ENCODE measurements at places on chromosomes 1 and 21.
A peak's percentile ranks its signal among the peaks of the same experiment; 100 is the strongest.

DNA sequence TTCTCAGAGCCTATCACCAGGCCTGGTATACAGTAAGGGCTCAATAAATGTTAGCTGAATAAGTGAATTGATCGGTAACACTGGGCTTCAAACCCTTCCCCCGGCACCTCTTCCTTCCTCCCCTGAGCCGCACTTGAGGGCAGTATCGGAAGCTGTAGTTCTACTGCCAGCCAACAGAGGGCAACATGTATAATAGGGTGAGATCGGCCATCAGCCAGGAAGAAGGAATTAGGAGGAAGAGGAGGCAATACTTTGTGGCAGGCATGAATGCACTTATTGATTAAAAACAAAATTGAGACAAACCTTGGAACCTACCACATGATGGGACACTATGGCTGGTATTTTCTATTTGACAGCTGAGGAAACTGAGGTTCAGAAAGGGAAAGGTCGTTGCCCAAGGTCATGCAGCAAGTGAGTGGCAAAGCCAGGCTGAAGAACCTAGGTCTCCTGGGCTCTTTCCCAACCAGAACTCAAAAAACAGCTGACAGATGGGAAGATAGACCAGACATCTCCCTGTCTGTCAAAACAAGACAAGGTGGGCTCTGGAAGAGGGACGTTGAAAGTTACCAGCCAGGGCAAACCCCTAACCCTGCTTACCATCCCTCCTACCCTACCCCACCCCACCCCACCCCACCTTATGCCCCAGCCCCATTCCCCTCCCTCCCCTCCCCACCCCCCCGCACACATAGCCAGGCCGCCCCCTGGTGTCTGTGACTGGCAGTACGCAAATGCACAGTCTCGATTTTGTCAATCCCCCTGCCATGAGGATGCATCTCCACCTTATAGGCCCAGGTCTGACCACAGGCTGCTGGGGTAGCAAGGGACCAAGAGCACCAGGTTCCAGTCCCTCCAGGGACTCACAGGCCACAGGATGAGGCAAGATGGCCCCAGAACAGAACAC is 107.3 kb upstream of the RUNX3 start:
- peak; percentile 64 for DNase-seq

GRCh38 chr1:91872000-91872399 is 14.0 kb downstream of the TGFBR3 start:
- DNase-seq, result no peak

DNA sequence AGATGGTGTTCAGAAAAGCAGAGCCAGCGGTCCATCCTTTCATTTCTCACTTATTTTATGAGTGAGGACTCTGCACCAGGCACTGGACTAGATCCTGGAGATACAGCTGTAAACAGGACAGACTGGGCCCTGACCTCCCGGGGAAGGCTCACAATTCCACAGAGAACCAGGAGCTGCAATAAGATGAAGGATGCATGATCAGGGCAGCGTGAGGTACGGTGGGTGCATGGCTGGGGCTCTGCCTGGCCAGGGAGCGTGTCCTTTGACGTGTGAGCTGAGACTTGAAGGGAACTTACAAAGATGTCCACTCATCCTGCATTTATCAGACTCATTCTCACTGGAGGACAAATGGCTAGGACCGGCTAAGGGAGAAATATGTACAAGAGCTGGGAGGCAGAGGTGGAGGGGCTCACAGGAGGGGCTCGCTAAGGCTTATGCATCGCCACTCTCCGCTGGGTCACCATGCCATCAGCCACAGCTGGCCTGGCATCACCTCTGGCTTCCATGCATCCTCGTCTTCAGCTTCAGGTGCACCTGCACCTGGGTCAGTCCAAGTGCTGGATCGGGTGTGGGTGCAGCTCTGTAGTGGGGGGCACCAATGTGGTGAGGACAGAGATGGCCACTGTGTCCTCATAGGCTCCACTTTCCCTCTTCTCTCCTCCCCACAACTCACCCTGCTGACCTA is 213.9 kb downstream of the TOMM20 start:
- no peak for DNase-seq

- no peak for DNase-seq
These were observed 89.2 kb downstream of the GPR88 start for GRCh38 chr1:100627054-100627716.

- DNase-seq, result no peak
These were observed 35.1 kb upstream of the GUCA2B start for GRCh38 chr1:42118125-42118524.

DNA sequence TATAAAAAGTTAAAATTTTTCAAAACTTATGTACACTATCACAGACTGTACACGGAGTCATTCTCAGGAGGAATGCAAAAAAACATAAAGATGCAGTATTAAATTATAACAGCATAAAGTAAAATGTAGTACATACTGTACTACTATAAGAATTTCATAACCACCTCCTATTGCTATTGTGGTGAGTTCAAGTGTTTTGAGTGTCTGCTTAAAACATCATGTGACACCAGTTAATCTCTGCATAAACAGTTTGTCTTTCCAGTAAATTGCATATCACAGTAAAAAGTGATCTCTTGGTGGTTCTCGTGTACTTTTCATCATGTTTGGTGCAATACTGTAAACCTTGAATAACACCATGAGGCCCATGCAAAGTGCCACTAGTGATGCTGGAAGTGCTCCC is 45.2 kb downstream of the SDCCAG8 start:
- DNase-seq, result no peak

GRCh38 chr1:198677027-198677426 is 38.2 kb downstream of the PTPRC start:
- DNase-seq, result no peak

DNA sequence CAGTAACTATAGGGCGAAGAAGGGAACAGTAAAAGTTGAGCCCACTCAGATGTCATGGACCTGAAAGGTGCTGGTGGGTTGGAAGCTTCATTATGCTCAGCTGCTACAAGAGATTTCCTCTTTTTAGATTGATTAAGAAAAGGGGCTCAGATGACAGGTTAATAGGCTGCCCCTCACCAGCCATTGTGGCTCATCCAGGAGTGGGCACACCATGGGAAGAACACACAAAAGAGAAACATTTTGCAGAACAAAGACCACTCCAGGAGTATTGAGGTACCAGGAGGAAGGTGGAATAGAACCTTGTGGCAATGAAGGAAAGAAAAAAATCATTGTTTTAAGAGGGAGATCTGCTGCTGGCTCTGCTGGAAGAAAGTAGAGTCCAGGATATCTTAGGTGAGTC is 205.5 kb downstream of the RYR2 start:
- DNase-seq, result no peak

DNA sequence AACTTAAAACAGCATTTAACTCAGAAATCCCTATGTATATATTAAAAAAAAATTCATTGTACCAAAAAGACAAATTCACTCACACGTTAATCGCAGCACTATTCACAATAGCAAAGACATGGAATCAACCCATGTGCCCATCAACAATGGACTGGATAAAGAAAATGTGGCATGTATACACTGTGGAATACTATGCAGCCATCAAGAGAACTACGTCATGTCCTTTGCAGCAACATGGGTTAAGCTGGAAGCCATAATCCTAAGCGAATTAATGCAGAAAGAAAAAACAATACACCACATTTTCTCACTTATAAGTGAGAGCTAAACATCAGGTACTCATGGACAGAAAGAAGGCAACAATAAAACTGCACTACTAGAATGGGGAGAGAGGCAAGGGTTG is 99.4 kb downstream of the FAF1 start:
- no peak for DNase-seq

DNA sequence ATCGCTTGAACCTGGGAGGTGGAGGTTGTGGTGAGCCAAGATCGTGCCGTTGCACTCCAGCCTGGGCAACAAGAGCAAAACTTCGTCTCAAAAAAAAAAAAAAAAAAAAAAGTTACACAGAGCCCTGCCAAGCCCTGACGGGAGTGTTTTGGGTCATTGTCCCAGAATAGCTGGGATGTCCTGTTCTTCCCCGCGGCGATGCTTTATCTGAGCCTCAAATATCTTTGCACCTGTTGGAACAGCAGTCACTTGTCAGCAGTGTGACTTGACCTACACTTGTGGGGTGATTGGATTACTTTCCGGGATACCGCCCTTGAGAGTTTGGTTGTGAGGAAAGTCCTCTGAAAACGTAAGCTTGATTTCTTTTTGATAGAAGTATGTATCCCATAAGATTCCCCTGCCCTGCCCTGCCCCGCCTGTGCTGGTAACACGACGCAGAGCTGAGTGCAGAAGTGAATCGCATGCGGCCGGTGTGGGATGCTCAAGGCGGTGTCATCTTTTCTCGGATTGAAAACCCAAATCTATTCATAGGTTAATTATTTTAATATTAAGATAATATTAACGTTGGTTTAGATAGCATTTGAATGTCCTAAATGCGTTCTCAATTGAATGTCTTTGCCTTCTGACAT is 50.9 kb downstream of the PCNT start:
- no peak for DNase-seq

- DNase-seq, result no peak
These were observed 108.9 kb downstream of the CAPN8 start for GRCh38 chr1:223556414-223557129.

GRCh38 chr21:29335720-29336119 is 37.0 kb downstream of the BACH1 start:
- no peak for DNase-seq

DNA sequence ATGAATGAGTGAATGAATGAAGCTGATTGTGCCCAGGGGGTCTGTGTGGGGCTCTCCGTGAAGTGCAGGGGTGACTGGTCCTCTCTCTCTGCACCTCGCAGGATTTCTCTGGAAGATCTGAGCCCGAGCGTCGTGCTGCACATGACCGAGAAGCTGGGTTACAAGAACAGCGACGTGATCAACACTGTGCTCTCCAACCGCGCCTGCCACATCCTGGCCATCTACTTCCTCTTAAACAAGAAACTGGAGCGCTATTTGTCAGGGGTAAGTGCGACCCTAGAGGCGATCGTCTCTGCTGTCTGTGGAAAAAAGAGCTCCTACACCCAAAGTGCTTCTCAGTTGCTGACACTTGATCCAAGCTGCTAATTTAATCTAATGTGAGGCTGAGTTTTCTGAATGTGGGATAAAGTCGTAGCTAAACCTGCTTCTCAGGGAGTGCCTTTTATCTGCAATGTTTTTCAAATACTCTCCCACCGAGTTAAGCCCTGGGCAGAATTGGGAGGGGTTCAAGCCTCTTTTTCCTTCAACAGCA is 101.7 kb downstream of the HUNK start:
- no peak for DNase-seq

GRCh38 chr1:22710701-22711049 is at the start of gene EPHB2:
TSS of gene EPHB2 (plus strand) at chr1:22710839. CDS start at chr1:22710983, 144 bp downstream.
- DNase-seq, result no peak

DNA sequence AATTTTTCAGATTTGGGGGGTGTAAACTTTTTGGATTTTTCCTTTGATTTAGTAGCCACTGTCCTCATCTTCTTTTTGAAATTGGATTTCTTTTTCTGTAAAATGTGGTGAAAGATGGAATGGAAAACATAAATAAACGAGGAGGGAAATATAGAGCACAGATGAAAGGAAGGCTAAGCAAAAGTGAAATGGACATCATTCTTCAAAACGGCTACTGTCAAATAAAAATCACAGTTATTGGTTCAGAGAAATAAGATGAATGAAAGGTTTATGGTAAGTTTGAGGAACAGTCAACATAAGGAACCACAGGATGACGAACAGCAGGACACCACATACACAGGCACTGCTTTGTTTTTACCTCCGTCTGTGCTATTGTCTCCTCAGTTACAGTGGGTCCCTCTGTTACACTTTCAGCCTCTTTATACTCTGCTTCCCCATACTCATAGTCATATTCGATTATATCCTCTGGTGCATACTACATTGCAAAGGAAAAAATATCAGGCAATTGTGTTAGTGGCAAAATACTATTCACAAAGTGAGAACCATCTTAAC is 82.4 kb downstream of the COL11A1 start:
- DNase-seq, result no peak

Measured in activated CD4-positive, alpha-beta T cell treated with anti-CD3 and anti-CD28 coated beads, Interleukin-2, amount 50 U/mL, for 4 hours (primary cell).